KBM-7 (cell line): ENCODE measurements at places on chromosomes 13 and 19.

- no peak for DNase-seq
Observed at GRCh38 chr13:80840316-80840976, 499.5 kb upstream of the SPRY2 start.

DNA sequence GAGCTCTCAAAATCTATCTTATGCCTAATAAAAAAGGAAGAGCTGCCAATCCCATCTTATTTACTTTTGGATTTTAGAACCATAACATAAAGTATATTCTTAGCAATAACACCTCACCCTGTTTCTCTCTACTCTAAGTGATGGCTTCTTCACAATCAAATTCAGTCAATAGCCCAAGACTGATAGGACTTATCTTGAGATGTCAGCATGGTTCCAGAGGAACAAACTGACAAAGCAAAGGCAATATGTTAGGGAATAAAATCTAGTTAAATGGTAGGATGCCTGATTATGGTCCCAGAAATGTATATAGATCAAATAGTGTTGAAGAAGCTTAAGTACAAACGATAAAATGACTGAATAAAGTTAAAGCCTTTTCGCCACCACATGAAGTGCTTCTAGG, 36.3 kb downstream of the DACH1 start:
- no peak for DNase-seq

GRCh38 chr19:47106821-47107201, 6.8 kb downstream of the ZC3H4 start:
- DNase-seq = no peak

DNA sequence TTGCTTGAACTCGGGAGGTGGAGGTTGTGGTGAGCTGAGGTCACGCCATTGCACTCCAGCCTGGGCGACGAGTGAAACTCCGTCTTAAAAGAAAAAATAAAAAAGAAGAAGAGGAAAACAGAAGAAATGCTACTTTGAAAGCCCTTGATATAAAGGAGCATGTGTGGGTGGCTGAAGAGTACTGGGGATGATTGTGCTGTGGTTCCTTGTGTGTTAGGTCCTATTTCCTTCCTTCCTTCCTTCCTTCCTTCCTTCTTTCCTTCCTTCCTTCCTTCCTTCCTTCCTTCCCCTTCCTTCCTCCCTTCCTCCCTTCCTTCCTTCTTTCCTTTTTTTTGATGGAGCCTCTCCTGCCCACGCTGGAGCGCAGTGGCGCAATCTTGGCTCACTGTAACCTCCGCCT, 14.3 kb downstream of the WDR88 start:
- DNase-seq = no peak

- DNase-seq = peak; percentile 87
Observed at GRCh38 chr19:41785653-41786052, 10.7 kb upstream of the CEACAM3 start.

DNA sequence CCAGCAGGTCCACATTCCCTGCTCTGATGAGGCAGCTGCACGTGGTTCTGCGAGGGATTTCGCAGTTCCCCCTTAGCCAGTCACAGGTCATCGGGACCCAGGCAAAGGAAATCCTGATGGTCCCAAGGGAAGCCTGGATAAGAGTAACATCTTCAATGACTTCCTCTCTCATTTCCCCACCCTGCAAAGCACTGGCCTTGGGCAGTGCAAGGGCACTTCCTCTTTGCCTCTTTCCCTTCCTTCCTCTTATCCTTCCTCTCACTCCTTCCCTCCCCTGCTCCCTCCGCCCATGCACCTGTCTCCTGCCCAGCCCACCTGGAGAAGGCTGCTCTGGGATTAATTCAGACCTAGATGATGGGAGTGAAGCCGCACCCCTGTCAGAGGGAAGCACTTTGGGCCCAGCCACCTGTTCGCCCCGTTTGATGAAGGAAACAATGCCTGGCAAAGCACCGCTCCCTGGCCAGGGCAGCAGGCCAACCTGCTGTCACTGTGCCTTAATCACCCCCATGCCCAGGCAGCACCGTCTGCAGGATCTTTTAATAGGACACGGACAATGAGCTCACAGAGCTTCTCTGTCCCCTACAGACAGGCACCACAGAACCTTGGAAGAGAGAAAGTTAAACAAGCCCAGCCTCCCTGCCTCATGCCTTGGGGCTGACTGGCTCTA, 113.5 kb upstream of the PABPC3 start:
- peak; percentile 31 for DNase-seq

DNA sequence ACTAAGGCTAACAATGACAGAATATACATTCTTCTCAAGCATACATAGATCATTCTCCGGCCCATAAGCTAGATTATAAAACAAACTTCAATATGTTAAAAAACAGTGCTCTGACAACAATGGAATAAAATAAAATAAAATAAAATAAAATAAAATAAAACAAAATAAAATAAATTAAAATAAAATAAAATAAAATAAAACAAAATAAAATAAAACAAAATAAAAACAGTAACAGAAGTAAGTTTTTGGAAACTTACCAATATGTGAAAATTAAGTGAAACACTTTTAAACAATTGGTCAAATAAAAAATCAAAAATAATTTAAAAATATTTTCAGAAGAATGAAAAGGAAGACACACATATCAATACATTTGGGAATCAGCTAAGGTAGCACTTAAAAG, 1785.8 kb upstream of the PCDH20 start:
- DNase-seq = no peak

- DNase-seq = no peak
Observed at GRCh38 chr13:51370116-51370515, 30.6 kb downstream of the SERPINE3 start.

DNA sequence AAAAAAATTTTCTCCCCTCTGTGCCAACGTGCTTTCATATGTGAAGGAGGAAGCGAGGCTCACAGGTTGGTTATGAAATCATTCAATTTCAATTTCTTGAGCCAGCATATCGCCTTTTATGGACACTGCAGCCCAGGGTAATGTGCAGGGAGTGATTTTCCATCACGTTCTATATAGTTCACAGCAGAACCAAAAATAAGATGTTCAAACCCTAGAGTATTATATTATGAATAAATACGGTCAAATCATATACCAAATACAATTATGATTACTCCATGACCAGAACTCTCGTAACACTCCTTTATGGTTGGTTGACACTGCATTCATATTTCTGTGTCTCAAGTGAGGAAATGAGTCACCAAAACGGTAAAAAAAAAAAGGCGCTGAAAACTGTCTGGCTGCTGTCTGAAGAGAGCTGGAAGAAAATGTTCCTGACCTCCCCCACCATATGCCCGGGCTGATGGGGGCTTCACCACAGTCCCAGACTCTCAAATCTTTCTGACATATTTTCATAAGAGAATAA, 75.8 kb upstream of the UBAC2 start:
- peak; percentile 45 for DNase-seq

- no peak for DNase-seq
Observed at GRCh38 chr13:113118261-113119021, 4.2 kb upstream of the F10 start.

- no peak for DNase-seq
Observed at GRCh38 chr13:34469196-34469986, 472.7 kb upstream of the NBEA start.

- DNase-seq = no peak
Observed at GRCh38 chr13:29361716-29362115, 233.8 kb downstream of the SLC7A1 start.

DNA sequence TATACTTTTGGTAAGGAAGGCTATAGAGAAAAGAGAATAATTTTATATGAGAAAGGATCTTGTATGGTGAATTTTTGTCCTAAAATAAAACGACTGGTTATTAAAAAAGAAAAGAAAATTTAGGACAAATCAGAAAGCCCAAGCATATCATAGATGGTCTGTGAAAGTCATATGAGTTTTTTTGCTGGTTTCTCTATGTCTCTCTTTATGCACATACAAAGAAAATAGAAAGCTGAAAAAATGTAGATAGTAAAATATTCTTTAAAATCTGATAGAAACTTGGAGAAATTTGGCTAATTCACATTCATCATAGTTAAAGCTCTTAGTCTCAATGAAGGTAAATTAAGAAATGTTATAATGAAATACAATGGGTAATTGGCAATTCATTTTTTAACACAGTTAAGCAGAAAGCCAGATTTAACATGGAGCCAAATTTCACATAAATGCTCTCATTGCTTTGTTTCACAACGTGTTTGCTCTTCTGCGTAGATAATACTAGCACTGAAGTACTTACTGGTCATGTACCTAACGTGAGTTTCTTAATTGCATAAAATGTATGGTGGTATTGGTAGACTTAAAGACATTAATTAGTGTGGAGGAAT, 621.5 kb upstream of the ATXN8OS start:
- peak; percentile 11 for DNase-seq

- no peak for DNase-seq
Observed at GRCh38 chr13:77306458-77306857, 20.4 kb downstream of the MYCBP2 start.

DNA sequence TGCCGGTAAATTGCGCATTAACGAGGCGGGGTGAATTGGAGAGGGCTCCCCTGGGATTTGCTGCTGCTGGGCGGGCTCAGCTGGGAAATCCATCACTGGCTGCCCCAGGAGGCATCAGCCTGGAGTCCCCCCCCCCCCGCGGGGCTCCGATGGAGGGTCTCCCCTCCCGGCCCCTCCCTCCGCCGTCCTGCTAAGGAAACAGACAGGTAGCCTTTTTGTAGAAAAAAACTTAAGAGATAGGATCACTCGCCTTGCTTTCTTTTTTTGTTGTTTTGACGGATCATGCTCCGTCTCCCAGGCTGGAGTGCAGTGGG, 6.8 kb downstream of the TLE6 start:
- no peak for DNase-seq

DNA sequence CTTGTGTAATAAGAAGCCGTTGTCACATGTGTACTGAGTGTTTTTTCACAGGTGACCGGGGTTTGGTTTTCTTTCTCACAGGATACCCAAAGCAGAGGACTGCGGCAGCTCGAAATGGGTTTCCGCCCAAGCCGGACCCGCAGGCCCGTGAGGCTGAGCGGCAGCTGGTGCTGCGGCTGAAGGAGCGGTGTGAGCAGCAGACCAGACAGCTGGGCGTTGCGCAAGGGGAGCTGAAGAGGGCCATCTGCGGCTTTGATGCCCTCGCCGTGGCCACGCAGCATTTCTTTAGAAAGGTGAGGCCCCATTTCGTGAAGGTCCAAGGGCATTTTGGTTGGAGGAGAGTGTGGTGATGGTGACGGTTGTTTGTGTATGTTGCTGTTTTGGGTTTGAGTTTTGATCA, 236.3 kb downstream of the SLC7A1 start:
- no peak for DNase-seq

- no peak for DNase-seq
Observed at GRCh38 chr19:29858621-29859020, 46.8 kb downstream of the CCNE1 start.

DNA sequence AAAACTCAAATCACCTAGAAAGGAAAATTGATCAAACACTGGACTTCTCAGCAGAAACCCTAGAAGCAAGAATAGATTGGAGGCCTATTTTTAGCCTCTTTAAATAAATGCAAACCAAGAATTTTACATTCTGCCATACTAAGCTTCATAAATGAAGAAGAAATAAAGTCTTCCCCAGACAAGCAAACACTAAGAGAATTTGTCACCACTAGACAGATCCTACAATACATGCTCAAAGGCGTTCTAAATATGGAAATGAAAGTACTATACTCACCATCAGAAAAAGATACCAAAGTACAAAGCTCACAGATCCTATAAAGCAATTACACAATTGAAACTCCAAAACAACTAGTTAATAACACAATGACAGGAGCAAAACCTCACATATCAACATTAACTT, 578.1 kb downstream of the UQCRFS1 start:
- no peak for DNase-seq

DNA sequence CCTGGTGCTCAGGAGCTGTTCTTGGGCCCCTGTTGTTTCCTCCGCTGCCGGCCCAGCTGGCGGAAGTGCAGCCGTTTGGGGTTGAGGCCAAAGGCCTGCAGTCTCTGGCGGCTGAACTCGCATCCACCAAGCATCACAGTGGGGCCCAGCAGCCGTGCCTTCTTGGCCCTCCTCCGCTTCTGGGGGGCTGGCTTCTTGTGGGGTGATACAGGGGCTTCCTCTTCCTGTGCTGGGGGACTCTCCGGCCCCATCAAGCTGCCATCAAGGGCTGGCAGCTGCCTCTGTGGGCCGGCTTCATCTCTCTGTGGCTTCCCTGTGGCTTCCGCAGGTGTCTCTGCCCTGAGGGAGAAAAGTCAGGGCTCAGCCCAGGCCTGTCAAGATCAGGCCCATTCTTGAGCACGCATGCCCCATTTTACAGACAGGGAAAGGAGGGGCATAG, 10.3 kb downstream of the ATG4D start:
- no peak for DNase-seq

GRCh38 chr19:13766095-13766481, 1.8 kb downstream of the MRI1 start:
- DNase-seq = no peak

DNA sequence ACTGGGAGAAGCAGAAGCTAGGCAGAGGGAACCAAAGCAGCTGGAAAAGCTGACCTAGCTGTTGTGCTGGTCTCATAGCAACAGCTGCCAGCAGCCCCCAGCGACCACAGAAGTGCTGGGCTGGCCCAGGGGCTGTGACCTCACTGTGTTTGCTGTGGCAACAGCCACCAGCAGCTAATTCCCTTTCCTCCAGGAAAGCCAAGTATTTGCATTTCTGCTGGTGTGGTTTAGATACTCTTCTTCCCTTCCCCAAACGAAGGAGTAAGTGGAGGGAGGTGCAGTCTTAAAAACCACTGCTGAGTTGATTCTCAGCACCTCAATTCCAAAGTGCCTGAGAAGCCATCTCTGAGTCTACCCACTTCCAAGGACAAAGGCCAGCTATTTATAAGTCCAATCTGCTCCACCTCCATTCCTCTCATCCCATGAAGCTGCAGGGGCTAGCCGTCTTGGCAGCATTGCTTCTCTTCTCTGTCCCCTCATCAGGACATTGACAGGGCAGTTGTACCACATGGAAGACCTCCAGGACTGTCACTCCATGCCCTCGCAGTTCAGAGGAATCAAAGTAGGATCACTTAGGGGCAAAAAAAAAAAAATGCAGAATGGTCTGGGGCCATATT, 11.5 kb upstream of the CCDC97 start:
- DNase-seq = peak; percentile 80

- no peak for DNase-seq
Observed at GRCh38 chr13:44874886-44875630, 114.2 kb downstream of the NUFIP1 start.

DNA sequence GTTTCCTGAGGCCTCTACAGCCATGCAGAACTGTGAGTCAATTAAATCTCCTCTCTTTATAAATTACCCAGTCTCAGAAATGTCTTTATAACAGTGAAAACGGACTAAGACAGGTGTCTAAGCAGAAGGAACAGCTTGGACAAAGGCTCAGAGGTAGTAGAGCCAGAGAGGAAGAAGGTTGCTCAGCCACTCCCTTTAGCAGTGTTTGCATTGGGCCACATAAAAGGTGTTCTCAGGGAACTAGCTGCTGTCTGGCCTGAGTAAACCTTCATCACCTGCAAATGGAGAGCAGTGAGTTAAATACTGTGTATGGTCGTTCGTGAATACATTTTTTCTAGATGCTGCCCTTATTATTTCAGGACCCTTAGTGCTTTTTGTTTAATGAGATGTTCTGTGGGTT, 383.4 kb downstream of the EFNB2 start:
- no peak for DNase-seq

GRCh38 chr13:76668141-76668540, 218.1 kb downstream of the KCTD12 start:
- DNase-seq = no peak

GRCh38 chr19:34094960-34095359, 77.3 kb upstream of the LSM14A start:
- no peak for DNase-seq
